Activated naive CD4-positive, alpha-beta T cell (primary cell): ENCODE measurements at places on chromosomes 5 and 9.

- DNase-seq, result no peak
These were observed 277.6 kb downstream of the SEMA5A start for GRCh38 chr5:9268226-9268625.

DNA sequence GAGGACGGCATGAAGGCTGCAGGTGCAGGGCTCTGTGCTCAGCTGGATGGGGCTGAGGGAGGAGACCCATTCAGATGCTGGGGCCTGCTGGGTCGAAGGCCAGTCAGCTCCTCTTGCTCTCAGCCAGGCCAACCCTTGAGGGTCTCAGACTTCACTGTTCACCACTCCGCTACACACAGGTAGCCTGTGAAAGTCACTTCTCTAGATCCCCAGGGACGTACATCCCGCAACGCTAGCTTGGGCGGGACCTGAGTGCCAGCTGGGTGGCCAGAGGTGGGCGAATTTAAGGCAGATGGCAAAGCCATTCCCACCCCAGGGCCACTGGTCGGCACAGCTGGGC, 42.2 kb upstream of the FCN1 start:
- DNase-seq, result no peak

GRCh38 chr9:8750639-8751051, 951.1 kb upstream of the DMAC1 start:
- DNase-seq, result no peak

- DNase-seq, result no peak
These were observed 16.9 kb upstream of the ZNF366 start for GRCh38 chr5:72523960-72524582.

- no peak for DNase-seq
These were observed 73.4 kb downstream of the ADAMTS2 start for GRCh38 chr5:179271821-179272325.

- no peak for DNase-seq
These were observed 354.6 kb downstream of the ZSWIM6 start for GRCh38 chr5:61686491-61687257.
